ENCODE measurements at places on chromosomes 6 and 20.

DNA sequence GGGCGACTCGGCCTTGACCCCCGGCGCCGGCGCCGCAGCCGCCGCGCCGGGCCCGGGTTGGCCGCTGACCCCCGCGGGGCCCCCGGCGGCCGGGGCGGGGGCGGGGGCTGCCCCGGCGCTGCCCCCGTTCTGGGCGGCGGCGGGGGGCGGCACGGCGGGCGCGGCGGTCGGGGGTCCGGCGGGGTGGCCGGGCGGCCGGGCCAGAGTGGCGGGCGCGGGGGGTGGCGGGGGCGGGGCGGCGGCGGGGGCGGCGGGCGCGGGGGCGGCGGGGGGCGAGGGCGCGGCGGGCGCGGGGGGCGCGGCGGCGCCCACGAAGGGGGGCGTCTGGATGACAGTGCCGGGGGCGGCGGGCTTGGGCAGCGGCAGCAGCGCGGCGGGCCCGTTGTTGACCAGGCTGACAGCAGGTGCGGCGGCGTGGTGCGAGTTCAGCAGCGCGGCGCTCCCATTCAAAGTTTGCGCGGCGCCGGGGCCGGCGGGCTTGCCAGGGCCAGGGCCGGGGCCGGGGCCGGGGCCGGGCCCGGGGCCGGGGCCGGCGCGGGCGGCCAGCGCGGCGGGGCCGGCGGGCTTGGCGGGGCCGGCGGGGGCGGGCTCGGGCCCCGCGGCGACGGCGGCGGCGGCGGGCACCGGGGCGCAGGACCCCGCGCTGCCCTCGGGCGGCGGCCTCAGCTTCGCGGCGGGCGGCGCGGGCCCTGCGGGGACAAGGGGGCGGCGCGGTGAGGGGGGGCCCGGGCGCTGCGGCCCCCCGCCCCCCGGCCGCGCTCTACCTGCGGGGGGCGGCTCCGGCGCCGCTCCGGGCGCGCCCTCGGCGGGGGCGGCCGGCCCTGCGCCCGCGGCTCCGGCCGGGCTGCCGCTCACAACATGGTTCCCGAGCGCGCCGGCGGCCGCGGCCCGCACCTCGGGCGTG lies 659 bp downstream of the TAF4 start:
- peak; percentile 66 for DNase-seq

GRCh38 chr20:63446216-63447024 lies 26.0 kb downstream of the KCNQ2 start:
- peak; percentile 78 for DNase-seq

DNA sequence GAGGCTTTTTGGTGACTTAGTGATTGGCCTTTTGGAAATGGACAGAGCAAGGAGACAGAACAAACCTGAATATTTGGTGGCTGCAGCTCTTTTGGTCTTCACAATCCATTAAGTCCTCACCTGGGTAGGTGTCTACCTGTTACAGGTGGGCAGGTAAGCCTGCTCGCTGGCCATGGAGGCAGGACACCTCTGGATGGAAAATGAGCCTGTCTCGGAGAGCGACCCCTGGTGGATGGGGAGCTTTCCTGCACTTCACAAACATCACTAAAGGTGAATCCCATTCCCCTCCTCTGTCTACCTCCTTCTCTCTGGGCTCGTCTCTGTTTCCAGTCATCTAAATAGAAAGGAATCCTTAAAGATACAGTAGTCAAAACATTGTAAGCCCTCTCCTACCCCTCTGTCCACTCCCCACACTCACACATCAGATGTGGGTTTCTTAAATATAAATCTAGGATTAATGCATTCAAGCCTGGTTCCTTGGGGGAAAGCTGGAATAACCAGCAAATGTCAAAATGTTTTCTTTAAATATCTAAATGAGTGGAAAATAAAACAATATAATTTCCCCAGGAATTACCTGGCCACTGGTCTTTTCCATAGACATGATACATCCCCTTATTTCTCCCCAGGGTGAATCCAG lies 304.9 kb downstream of the CDH26 start:
- peak; percentile 42 for DNase-seq

DNA sequence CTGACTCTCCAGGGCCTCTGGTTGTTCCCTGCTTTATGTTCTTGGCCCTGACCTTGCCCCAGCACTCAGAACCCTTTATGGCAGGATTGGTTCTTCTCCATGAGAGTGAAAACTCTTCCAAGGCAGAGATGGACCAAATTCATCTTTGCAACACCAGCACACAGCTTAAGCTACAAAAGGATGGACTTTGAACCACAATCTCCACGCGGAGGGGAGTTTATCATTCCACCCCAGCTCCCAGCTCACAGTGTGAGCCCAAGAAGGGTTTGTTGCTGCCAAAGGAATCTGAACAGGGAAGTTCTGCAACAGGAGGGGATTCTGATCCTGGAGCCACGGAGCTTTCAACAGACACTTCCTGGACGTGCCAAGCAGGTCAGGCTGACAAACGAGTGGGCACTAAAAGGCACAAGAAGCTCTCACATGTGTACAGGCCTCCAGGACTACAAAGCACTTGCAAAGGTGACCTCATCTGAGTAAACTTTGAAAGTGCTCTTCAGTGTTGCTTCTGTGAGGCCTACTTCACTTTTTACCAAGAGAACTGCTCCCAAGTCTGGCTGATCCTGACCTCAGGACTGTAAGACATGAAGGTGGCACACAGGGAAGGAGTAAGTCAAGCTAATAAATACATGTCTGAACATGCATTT lies 8.9 kb downstream of the FITM2 start:
- no peak for DNase-seq

DNA sequence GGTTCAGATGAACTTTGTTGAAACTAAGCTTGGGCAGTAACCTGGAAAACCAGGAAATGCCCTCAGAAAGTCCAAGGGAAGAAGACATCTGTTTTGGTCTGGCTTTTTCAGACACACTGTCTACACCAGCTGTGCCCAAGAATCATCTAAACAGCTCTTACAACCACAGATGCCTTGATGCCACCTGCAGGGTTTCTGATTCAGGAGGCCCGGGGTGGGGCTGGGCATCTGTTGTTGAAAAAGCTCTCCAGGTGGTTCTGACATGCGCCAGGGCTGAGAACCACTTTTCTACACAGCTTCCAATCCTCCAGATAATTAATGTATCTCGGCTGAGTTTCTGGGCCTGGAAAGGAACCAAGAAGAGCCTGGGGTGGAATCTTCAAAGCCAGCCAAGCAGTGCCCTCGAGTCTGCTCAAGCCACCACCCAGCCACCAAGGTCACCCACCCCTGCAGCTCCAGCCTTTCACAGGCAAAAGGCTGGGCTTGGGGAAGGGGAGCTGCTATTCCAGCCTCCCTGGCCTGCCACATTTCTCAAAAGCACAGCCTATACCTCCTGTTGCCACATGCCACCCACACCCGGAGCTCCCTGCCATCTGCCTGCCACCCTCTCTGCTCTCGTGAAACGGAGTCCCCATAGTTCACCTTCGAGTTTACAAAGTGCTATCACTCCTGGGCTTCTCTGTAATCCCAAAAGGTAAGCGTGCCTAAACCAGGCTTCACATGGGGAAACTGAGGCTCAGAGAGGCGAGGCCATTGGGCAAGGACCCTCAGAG lies 9.4 kb downstream of the MDGA1 start:
- no peak for DNase-seq

DNA sequence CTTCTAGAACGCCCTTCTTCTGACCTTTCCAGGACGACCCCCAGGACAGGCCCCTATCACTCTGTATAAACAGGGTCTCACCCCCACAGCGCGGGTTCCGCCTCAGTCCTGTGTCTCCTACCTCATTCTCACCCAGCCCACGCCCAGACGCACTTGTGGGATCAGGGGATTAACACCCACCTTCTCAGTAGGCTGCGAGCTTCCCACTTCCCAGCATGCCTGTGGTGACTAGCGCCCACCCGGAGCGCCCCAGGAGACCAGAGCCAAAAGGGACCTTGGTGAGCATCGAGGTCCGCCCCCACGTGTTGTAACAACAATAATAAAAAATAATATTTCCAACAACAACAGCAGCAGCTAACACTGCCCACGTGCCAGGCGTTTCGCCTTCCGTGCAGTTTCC lies 40.9 kb upstream of the NOL4L start:
- DNase-seq = no peak

DNA sequence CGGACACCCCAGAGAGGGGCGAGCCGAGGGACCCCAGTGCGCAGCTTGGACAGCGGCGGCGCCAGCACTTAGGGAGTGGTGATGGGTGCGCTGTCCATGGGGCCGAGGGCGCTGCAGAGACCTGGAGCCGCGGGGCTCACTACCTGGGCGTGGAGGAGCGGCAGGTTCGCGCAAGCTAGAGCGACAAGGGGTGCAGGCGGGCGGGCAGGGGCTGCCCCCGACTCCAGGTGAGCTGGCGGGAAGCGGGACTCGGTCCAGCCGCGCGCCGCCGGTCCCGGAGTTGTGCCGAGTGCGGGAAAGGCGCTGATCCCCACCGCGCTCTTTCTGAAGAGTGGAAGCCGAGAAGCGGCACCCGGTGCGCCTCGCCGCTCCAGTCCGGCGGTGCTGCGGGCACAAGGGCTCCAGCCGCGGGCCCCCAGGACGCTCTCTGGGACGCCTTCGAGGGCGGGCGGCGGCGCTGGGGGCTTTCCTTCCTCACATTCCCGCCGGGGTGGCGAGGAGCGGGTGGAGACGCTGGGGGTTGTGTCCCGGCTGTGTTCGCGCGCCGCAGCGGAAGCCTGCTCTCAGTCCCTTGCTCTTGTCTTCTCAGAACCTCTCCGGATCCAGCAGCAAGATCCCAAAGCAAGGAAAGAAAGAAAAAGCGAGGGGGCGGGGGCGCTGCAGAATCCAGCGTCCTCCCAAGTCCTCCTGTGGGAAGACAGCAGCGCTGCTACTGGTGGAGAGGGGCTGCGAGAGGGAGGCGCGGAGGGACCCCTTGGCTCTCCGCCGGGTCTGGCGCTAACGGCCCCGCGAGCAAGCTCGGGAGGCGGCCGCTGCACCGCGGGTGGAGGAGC lies at the start of gene B3GAT2:
TSS of gene B3GAT2 (minus strand) at position 610 of the 833 bp plus-strand sequence. CDS start 631 bp downstream, outside the sequence.
- DNase-seq = peak; percentile 70

DNA sequence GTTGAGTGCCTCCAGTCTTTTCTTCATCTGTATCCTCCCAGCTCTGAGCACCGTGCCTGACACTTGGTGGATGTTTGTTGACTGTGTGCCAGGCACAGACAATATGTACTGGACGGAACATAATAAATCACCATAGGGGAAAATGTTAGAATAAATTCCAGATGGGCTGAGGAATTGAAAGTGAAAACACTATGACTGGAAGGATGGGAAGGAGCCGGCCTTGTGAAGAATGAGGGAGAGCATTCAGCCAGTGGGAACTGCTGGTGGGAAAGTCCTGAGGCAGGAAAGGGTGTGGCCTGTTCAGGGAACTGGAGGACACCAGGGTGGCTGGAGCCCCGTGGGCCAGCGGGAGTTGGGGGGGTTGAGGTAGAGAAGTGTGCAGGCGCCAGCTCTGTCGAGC lies 75.4 kb downstream of the MTHFD1L start:
- no peak for DNase-seq

GRCh38 chr6:626236-626635 lies 30.7 kb downstream of the HUS1B start:
- DNase-seq = no peak

DNA sequence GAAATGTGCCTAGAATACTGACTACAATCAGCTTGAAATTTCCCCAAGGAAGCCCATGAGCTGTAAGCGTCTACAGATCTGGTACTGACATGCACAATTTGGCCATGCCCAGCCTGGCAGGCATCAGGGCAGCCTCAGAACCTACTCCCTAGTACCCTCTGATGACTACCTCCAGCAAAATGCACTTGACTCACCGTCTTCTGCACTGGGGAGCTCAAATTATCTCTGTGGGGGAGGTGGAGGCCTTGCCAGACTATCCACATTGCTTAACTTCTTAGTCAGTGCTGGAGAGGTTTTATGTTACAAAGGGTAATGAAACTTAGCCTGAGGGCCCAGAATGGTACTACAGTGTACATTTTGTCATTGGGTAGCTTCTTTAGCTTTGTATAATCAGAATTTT lies 126.0 kb upstream of the ADGRF1 start:
- no peak for DNase-seq

DNA sequence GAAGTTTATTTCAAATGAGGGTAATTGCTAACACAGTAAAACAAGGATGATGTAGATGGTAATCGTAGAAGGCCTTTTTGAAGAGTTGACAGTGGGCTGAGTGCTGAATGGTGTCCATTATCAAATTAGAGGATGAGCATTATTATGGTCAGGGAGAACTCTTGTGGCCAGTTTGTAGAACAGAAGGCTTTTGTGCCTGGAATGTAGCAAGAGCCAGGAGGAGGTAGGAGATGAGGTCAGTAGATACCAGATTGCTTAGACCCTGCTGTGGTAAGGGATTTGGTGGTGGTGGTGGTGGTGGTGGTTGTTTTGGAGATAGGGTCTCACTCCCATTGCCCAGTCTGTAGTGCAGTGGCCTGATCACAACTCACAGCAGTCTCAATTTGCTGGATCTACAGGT lies 6.2 kb downstream of the CSE1L start:
- DNase-seq = no peak

DNA sequence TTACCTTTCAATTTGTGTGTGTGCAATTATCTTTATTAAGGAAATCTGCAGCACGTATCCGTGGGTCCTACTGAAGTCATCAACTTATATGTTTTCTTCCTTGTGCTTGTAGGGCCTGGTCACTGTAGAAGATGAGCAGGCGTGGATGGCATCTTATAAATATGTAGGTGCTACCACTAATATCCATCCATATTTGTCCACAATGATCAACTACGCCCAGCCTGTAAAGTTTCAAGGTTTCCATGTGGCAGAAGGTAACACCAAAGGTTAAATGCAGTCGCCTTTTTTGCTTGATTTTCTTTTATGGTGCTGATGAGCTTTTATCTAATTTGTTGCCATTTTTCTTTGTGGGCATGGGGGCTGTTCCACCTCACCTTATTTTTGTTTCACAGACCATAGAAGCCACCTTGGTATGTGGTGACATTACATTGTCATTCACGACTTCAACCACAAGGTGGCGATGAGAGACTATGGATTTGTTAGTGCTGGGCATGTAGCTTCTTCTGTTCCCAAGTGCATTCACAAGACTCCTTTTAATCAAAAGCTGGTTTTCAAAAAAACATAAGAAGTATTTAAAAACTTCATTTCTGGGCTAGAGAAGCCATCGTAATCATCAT lies 106.5 kb upstream of the LAMP5 start:
- DNase-seq = peak; percentile 57

GRCh38 chr6:97067045-97067444 lies 142.5 kb downstream of the KLHL32 start:
- DNase-seq = no peak

Measured in SK-N-SH (cell line).